ENCODE measurements at places on chromosomes 16 and 17.
A peak's percentile ranks its signal among the peaks of the same experiment; 100 is the strongest.

DNA sequence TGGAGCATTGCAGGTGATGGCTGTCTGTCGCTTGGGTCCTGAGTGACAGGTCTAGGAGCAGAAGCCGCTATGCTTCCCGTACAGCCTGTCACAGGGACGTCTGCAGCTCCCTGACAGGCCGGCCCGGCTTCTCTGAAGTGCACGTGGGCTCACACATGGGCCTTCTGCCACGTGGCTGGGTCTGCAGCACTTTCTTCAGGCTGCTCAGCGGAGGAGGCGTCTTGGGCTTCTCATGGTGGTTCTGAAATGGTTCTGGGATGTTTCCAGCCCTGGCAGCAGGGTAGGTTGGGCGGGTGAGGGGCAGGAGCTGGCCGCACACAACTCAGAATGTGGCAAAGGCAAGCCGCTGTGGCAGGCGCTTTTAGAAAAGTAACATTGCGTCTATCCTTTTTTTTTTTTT is 80.3 kb upstream of the ZNF750 start:
- ATAC-seq, result no peak

DNA sequence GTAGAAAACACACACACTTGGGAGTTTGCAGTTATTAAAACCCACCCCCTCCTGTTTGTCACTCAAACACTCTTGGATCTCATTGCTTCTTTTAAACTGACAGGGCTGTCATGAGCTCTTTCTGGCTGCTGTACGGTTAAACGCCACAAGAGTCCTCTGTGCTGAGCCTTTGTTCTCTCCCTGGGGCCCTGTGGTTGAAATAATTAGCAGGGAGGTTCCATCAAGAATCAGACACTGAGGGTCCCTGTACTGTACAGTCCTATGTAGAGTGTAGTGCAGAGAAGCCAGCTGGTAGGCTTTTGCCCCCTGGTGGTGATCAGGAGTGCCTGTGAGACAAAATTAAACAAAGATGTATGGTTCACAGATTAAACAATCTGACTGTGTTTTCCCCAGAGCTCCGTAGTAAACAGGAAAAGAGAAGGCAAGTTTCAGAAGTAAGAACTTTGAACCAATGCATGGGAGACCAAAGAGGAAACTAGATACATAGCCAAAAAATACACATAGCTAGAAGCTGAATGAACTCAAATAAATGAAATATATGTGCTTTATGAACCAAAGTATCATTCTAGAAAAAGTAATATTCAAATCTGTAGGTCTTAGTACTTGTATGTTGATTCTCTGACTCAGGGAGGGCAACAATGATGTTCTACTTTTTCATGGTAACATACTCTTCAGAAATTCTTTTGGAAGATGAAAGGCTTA is 1.4 kb upstream of the SSH2 start:
- ATAC-seq, result peak; percentile 87

DNA sequence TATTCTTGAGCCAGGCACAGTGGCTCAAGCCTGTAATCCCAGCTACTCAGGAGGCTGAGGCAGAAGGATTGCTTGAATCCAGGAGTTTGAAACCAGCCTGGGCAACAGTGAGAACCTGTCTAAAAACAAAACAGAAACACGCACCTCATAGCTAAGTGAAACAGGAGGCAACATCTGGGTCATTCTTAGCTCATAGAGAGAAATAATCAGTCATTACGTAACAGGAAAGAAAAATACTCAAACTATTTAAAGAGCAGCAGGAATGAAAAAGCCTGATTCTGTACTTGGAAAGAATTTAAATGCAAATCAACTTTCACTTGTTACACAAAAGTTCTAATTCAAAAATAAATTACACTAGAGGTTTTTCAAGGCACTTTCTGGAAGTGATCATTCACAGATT is 17.2 kb downstream of the CHCT1 start:
- ATAC-seq, result no peak

GRCh38 chr17:57493625-57494024 is 237.3 kb downstream of the MSI2 start:
- no peak for ATAC-seq

- ATAC-seq, result peak; percentile 80
Measured at GRCh38 chr16:67936880-67937605, 393 bp upstream of the PSMB10 start.

DNA sequence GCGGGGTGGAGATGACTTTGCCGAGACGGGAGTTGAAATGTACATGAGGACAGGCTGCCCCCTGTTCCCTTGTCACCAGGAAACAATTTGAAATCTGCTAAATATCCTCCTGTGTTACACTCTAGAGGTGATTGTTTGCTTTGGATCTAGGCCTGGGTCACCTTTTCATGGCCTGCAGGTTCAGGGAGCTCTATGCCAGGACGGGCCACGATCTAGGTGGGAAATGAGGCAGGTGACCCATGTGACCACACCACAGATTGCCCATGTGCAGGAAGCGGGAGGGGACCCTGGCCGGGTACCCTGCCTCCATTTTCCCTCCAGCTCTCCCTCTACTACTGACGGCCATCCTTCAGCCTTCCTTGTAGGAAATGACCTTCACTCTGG is 43.4 kb downstream of the MEAK7 start:
- no peak for ATAC-seq

DNA sequence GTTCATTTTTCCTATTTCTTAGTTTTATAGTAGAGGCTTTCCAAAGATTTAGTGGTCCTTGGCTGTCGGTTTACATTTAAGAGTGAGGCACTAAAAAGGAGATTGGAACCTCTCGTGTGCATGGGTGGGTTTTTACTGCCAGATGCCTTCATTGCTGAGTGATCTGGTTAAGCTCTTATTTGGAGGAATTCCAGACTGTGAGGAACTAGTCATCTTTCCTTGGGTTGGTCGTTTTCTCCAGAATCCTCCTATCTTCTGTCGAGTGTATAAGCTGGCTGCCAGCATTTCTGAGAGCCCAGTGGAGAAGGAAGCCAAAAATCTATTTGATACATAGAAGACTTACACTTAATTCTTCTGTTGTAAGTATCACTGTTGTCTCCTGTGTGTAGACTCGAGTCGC is 22.6 kb downstream of the IST1 start:
- no peak for ATAC-seq
